ENCODE measurements at places on chromosomes 1 and 21.

- no peak for DNase-seq
Observed at GRCh38 chr1:147851149-147851548, 51.4 kb upstream of the GJA8 start.

GRCh38 chr1:208145167-208145566 is 99.0 kb downstream of the PLXNA2 start:
- DNase-seq, result no peak

DNA sequence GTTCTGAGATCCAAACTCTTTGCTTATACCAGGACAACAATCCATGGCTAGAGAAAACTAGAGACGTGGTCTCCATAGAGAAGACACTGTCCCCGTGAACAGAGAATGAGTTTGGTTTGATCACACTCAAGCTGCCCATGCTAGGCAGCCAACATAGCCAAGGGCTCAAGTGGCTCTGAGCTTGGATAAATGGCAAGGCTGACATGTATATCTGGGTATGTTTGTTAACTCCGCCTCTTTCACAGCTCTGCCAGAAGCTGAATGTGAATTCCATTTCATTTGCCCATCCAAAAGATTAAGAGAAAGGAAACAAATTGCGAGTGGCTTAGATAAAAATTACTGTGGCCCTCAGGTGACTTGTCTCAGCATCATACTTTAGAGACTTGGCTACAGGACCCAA is 38.0 kb downstream of the ILDR2 start:
- no peak for DNase-seq

GRCh38 chr1:30768830-30769718 is 11.5 kb upstream of the LAPTM5 start:
- DNase-seq, result no peak

DNA sequence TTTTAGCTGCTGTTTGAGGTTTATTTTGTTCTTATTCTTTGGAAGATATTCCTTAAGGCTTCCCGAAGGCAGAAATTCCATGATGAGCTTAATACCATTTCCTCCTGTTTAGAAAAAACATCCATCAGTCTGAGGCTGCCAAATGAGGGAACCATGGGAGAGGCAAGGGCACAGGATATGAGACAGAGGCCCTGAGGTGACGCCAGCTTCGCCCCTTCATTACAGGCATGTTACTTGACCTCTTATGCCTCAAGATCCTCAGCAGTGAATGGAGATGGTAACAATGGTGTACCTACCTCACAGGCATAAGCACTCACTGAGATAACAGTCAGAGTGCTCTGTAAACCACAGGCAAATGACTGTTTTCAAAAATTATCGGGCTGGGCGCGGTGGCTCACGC is 93.6 kb downstream of the RAVER2 start:
- DNase-seq, result no peak

DNA sequence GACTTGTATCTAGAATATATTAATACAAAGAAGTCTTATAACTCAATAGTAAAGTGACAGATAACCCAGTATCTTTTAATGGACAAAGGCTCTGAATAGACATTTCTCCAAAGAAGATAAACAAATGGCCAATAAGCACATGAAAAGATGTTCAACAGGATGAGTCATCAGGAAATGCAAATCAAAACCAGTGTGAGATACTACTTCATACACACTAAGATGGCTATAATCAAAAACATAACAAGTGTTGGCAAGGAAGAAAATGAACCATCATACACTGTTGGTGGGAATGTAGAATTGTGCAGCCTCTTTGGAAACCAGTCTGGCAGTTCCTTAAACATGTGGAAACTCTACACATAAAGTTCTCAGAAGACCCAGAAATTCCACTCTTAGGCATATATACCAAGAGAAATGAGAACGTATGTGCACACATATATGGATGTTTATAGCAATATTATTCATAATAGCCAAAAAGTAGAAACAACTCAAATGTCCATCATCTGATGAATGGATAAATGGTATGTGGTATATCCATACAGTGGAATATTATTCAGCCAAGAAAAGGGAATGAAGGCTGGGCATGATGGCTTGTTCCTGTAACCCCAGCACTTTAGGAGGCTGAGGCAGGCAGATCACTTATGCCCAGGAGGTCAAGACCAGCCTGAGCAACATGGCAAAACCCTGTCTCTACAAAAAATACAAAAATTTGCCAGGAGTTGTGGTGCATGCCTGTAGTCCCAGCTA is 9.9 kb upstream of the MPL start:
- no peak for DNase-seq

DNA sequence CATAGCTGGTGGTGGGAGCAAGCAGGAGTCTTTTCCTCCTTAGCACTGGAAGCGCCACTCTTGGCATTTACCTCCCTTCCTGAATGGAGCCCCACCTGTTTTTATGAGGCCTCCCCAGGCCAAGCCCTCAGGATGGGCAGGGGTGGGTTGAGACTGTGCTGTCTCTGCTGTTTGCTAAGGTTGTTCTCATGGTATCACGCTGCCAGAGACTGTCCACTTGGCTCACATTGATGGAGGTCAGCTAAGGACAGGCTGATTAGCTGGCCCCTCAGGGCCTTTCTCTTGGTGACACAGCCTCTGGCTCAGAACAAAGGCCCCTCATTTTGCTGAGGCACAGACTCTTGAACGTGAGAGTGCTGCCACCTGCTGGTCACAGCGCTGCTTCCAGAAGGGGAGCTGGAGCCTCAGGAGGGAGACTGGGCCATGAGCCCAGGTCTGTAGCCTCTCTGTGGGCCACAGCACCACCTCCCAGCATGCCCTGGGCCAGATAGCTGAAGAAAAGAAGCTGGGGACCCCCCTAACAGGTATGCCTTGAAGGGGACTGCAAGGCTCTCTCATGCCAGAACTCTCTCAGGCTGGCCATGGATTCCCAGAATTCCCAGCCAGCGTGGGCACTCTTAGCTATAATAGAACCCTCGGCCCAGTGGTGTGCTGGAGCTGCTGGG is 85.6 kb downstream of the CD58 start:
- DNase-seq, result peak; percentile 25

DNA sequence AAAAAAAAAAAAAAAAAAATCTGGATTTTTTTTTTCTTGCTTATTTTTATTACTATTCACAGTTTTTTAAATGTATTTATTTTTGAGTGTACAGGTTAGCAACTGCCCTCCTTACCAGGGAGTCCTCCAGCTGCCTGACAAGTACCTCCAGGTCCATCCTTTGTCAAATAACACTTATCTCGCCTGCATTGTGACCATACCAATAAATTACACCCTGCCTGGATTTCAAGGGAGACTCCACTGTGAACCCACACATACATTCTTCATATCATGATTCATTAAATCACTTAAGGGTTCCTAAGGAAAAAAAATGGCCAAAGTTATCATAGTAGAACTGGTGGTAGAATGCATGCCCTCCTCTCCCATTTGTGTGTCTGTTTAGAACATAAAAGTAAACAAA is 38.4 kb downstream of the EEIG2 start:
- DNase-seq, result no peak

GRCh38 chr1:109516872-109517271 is 7.3 kb upstream of the AMIGO1 start:
- DNase-seq, result no peak

GRCh38 chr1:77316966-77317365 is 35.1 kb downstream of the AK5 start:
- DNase-seq, result no peak

GRCh38 chr21:46247699-46248421 is 19.3 kb upstream of the LSS start:
- no peak for DNase-seq

GRCh38 chr21:33924766-33925100 is 9.1 kb upstream of the ATP5PO start:
- no peak for DNase-seq

DNA sequence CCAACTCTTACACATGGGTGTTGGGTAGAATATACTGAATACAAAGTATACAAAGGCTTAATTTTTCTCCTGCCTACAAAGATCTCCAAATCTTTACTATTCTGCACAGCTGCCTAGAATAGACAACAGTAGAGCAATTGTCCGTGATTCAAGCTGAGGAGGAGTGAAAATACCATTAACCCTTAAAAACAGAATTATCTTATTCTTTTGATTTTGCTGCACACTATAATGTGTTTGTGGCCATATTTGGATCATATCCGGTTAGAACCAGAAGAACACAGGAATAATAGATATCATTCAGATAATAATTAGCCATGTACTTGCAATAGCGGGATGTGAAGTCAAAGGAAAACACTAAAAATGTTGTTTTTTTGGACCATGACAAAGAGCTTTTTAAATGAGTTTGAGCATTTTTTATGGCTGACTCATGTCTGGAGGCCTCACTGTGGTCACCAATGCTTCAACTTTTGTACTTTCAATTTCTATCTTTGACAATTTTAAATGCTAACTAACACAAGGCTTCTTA is 197.6 kb upstream of the FOXD3 start:
- no peak for DNase-seq

- no peak for DNase-seq
Observed at GRCh38 chr1:19606817-19607642, 37.1 kb upstream of the NBL1 start.

DNA sequence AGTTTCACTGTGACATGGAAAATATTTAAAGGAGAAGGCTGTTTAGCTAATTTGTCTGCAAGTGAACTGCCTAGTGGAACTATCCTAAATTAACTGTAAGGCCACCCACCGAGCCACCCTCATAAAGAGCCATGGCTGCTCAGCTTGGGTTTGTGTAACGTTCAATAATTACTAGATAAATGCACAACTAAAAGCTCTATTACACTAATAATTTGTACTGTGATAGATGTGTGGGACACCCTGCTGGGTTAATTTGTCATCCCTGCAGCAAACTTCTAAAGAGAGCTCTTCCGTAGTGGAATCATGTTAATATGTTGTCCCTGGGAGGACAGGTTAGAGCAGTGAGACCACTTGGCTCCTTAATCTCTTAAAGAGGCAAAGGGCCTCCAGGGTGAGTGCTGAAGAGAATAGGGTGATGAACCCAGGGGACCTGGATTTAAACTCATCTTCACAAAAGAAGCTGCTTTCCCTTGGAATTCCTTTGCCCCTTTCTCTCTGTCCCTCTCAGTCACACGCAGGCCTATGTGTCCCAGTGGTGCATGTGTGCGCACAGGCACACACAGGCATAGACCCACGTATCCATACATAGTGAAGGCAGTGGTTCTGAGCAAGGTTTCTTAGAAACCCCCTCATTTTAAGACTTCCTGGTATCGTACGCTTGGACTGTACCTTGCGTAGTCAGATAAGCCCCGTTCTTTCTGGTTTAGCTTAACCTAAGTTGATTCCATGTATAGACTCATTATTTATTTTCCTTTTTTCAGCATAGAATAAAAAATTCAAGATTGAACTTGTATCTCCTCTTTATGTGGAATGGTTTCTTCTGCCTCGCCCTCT is 310.3 kb downstream of the NFIA start:
- DNase-seq, result no peak

DNA sequence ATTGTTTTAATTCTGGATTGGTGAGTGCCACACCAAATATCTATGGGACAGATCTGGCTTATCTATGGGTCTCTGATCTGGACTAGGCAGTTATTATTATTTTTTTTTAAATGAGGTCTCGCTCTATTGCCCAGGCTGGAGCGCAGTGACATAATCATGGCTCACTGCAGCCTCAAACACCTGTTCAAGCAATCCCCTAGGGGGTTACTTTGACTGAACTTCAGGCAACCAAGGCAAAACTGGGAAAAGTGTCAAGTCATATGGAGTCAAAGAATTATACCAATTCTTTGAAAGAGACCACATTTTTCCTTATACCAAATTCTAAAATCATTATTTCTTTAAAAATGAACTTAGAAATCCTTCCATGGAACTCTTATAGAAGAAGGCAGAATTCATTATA is 129.1 kb upstream of the HOOK1 start:
- DNase-seq, result no peak

DNA sequence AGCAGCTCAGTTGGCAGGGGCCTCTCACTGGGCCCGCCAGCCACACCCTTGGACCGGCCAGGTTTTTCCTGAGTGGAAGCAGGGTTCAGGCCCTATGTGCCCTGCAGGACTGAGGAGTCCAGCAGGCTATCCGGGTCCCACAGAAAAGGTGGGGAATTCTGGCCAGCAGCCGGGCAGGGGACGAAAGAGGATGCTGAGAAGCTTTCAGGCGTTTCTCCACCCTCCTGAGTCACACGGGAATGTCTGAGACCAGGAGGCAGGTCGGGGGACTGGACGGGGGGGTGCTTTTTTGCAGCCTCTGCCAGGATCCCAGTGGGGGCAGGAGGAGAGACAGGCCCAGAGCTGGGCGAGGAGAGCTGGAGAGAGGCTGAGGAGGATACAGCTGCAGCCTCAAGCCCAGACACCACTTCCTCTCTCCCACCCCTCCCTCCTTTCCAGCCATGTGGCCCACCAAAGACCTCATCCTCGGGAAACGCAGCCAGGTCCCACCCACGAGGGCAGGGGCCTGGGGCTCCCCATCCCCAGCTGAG is 105.4 kb downstream of the SPSB1 start:
- DNase-seq, result no peak

DNA sequence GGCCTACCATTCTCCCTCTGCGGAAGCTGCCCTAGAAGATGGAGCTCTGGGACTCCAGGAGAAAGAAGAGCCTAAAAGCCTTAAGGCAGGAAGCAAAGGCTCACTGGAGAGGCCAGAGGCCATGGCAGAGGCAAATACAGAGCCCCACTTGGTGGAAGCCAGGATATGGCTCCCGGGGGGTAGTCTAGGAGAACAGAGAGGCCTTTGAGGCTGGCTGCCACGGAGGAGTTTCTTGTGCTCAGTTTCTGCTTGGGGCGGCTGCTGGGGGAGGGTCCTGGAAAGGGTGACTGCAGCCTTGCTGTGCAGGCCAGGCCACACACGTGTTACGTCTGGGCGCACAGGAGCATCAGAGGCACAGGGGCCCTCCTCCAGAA is 5.4 kb downstream of the CC2D1B start:
- no peak for DNase-seq

DNA sequence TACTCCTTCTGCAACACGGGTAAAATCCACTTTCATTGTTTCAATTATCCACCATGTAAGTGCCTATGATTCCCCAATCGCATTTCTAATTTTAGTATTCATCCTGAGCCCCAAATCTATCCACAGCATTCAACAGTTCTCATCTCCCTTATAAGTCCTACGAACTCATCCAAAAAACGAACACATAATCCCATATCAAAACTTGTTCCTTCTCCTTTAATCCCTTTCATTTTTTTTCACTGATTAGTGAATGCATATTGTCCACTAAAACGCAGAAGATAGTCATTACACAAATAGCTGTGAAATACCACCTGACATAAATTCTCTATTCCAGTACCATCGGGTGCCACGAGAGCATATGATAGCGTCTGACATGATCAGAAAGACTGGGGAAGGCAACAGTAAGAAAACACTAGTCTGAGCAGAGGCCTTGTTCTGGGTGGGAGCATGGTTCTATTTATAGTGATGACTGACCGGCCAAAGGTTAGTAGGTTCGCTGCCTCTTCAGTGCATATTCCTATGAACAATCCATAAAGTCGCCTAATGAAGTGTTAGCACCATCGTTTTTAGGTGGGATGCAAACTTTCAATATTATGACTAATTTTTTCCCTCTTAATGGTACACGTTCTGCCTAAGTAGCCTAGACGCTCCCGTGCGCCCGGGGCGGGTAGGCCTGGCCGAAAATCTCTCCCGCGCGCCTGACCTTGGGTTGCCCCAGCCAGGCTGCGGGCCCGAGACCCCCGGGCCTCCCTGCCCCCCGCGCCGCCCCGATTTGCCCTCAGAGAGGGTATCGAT is 648 bp downstream of the ATP5PF start:
- DNase-seq, result no peak

GRCh38 chr1:30751830-30752650 is 5.5 kb downstream of the LAPTM5 start:
- DNase-seq, result no peak

Measured in bone marrow (tissue), 2 donors.